ENCODE measurements at places on chromosomes 5 and 9.

DNA sequence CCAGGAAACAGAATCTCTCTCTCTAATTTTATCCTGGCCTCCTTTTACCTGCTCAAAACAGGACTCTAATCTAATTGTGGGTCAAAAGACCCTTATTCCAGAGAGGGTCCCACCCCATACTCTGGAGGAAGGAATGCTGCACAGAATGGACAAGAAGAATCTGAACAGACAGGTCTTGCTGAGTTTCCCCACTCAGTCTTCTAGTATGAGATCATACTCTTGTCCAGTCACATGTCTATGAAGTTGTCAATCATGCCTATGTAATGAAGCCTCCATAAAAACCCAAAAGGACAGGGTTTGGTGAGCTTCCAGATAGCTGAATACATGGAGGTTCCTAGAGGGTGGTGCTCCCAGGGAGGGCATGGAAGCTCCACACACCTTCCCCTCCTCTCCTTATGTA, 123.9 kb upstream of the FER start:
- H3K27me3 ChIP-seq: no peaks in the 10 kb centered on the region
- H3K4me1 ChIP-seq: no peaks in the 10 kb centered on the region
- H3K4me3 ChIP-seq: no peak overlapping the region
- no peak for DNase-seq

GRCh38 chr9:1100945-1101344, 50.8 kb downstream of the DMRT2 start:
- H3K4me3 ChIP-seq: no peak overlapping the region
- no peaks in the 10 kb centered on the region for H3K36me3 ChIP-seq
- no peak overlapping the region for H3K27ac ChIP-seq
- no peak for DNase-seq

- DNase-seq: no peak
- no peaks in the 10 kb centered on the region for H3K27me3 ChIP-seq
- no peak overlapping the region for H3K4me3 ChIP-seq
- H3K4me1 ChIP-seq: peaks cover 8% of the 10 kb centered on the region
- no peaks in the 10 kb centered on the region for H3K36me3 ChIP-seq
Observed at GRCh38 chr5:69084195-69084594, 9.6 kb upstream of the SLC30A5 start.

GRCh38 chr9:127089631-127090081, 32.8 kb downstream of the ANGPTL2 start:
- no peak overlapping the region for H3K4me3 ChIP-seq
- H3K27ac ChIP-seq: no peak overlapping the region
- DNase-seq: no peak
- H3K36me3 ChIP-seq: no peaks in the 10 kb centered on the region

- peak overlapping the region; percentile 95 for H3K27ac ChIP-seq
- H3K36me3 ChIP-seq: peaks cover 22% of the 10 kb centered on the region
- no peaks in the 10 kb centered on the region for H3K27me3 ChIP-seq
- peak; percentile 90 for DNase-seq
- H3K4me1 ChIP-seq: peaks cover 48% of the 10 kb centered on the region
- peak overlapping the region; percentile 43 for H3K4me3 ChIP-seq
Observed at GRCh38 chr9:37302277-37302676, 120.2 kb upstream of the GRHPR start.

DNA sequence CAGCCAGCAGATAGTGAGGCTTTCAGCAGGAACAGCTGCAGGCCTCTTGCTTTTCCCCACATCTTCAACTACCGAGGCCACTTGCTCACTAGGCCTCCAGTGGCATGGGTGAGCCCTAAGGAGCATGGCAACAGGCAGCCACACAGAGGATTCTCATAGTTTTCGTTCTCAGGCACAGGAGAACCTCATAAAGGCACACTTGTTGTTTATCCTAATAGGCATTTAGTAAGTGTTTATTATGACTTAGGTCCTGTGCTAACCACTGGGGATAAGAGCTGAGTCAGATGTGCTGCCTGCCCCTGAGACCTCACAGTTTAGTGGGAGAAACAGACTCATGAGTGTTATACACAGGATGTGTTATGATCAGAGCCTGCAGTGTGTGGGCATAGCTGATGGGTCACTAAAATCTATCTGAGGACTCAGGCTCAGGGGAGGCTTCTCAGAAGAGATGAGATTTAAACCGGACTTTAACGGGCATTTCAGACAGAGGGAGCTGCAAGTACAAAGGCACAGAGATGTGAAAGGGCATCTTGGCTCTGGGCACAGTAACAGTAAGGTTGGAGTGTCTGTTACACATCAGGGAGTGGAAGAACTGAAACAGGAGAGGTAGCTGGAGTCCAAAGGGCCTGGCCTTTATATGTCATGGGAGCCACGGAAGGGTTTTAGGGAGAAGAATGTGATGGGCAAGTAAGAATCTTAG, 21.0 kb upstream of the HEMGN start:
- no peaks in the 10 kb centered on the region for H3K27me3 ChIP-seq
- H3K36me3 ChIP-seq: no peaks in the 10 kb centered on the region
- no peaks in the 10 kb centered on the region for H3K4me1 ChIP-seq
- no peak for DNase-seq

- no peaks in the 10 kb centered on the region for H3K36me3 ChIP-seq
- H3K27ac ChIP-seq: no peak overlapping the region
- no peaks in the 10 kb centered on the region for H3K4me1 ChIP-seq
- no peak overlapping the region for H3K4me3 ChIP-seq
Observed at GRCh38 chr5:38410304-38410990, 146.0 kb downstream of the LIFR start.

DNA sequence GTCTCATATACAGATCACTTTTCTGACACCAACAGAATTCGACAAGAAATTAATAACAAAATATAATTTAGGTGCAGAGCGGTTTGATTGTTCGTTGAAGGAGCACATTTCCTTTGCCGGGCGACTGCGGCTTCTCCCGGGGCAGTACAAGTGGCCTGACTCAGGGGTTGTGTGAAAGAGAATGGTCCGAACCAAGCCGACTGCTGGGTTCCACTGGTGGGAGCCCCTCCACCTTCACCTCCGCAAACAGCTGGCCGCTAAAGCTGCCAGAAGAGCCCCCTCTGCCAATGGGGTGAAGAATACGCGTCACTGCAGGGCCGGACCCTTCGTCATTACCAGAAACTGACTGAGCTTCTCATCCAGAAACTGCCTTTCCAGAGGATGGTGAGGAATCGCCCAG, 156.0 kb upstream of the IFNE start:
- DNase-seq: no peak
- no peak overlapping the region for H3K4me3 ChIP-seq
- H3K27me3 ChIP-seq: no peaks in the 10 kb centered on the region
- H3K4me1 ChIP-seq: no peaks in the 10 kb centered on the region
- H3K36me3 ChIP-seq: no peaks in the 10 kb centered on the region

DNA sequence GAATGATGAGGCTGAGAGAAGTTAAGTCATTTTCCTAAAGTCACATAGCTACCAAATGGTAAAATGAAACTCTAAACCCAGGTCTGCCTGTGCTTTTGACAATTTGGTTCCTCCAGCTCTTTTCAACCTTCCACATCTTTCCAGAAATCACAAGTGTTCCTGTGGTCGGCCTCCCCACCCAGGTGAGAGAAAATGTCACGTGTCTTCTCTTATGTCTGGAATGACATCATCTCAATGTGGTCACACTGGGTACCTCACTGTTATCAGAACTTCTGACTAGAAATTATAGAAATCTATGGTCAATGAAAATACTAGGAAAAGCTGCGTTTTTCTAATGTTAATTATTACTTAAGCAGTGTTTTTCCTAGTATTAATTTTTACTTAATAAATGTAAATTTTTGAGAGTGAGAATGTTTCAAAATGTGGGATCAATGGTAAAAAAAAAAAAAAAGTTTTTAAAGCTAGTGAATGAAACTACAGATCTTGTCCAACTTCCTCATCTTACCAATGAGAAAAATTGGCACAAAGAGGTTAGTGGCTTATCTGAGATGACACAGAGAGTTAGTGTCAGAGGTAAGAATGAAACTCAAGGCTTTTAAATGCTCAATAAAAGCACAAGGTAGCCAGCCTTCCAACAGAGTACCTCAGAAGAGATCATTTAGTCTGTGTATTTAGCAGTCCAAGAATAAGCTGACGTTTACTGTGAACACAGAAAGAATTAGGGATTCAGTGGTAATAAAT, 228.7 kb upstream of the NR4A3 start:
- H3K4me3 ChIP-seq: no peak overlapping the region
- H3K4me1 ChIP-seq: peaks cover 13% of the 10 kb centered on the region
- H3K27me3 ChIP-seq: no peaks in the 10 kb centered on the region
- DNase-seq: no peak
- H3K27ac ChIP-seq: peak overlapping the region; percentile 30

- no peak overlapping the region for H3K27ac ChIP-seq
- no peak for DNase-seq
- H3K4me3 ChIP-seq: no peak overlapping the region
- no peaks in the 10 kb centered on the region for H3K27me3 ChIP-seq
- no peaks in the 10 kb centered on the region for H3K36me3 ChIP-seq
Observed at GRCh38 chr5:2030131-2030530, 147.4 kb upstream of the IRX4 start.

DNA sequence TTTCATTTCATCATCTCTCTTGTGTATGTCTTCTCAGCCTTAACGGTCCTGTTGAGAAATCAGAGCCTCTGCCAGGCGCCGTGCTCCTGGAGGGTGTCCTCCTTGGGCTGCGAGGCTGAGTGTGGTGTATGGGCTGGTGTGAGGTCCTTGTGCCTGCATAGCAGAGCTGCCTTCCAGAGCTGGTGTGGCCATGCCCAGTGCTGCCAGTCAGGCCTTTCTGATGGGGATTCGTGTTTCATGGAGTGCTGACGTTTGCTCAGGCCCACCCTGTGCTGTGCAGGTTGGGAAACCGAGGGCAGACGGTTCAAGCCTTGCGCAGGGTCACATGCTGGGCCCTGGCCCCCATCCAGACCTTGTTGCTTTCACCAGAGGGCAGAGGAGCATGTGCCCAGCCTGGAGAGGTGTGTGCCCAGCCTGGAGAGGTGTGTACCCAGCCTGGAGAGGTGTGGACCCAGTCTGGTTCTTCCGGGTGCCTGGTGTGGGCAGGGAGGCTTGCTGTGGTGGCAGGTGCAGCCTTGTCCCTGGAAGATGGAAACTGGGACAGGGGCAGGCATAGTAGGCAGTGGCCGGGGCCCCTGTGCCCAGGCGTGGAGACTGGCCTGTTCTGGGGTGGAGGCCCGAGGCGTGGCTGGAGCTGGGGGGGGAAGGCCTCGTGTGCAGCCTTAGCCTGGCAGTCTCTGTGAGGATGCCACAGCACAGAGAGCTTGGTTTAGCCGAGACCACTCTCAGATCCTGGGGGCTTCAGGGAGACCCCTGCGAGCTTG, 84.0 kb downstream of the RXRA start:
- peaks cover 7% of the 10 kb centered on the region for H3K36me3 ChIP-seq
- H3K4me3 ChIP-seq: no peak overlapping the region
- peaks cover 28% of the 10 kb centered on the region for H3K4me1 ChIP-seq

- H3K27ac ChIP-seq: no peak overlapping the region
- DNase-seq: no peak
- H3K4me1 ChIP-seq: no peaks in the 10 kb centered on the region
- H3K36me3 ChIP-seq: no peaks in the 10 kb centered on the region
- H3K4me3 ChIP-seq: no peak overlapping the region
Observed at GRCh38 chr9:13063880-13064459, 215.5 kb downstream of the MPDZ start.

DNA sequence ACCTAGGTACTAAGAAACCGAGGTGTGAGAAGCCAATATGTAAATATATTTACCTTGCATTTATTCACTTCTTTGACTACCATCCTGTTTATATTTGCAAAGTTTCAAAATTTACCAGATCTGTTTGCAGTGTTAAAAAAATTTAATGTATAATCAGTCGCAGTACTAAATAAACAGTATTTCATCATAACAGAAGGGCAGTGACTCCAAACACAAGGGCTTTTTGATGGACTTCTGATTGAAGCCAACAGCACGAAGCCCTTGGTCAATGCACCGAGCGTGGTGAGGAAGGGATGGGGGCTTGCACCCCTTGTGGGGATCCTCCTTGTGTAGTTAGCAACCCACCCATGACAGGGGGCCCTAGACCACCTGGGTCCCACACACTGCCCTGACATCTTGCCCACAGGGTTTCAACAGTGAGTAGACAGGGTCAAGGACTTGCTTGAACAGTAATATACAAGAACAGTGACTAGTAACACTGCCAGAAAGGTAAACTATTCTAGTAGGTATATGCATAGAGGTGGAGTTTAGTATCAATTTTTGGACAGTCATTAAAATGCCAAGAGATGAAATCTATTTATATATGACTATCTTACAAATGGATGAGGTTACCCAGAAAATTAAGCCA, 52.6 kb upstream of the TBC1D9B start:
- DNase-seq: no peak
- H3K36me3 ChIP-seq: no peaks in the 10 kb centered on the region
- no peaks in the 10 kb centered on the region for H3K4me1 ChIP-seq
- no peak overlapping the region for H3K27ac ChIP-seq
- H3K4me3 ChIP-seq: no peak overlapping the region

DNA sequence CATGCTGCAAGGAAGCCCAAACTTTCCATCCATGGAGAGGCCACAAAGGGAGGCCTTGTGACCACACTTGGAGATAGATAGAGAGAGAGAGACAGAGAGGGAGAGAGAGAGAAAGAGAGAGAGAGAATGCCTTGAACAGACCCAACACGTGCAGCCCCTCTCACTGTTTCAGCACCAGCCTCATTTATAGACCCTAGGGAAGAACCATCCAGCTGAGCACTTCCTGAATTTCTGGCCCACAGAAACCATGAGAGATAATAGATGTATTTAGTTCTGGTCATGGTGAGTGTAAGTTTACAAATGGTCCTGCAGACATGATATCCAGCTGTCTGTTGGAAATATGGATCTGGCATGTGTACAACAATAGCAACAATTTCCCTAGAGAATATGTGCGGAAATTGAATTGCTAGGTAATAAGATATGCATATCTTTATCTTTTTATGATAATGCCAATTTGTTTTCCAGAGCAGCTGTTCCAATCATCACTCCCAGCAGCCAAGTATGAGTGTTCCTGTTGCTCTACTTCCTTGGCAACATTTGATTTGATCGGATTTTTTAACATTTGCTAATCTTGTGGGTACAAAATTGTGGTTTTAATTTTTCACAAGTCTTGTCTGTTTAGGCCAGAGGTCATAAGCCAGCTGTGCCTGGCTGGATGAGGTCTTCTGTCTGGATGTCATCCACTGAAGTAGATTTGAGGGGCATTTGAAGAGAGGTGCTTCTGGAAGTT, 217.3 kb upstream of the IL12B start:
- no peak overlapping the region for H3K4me3 ChIP-seq
- no peaks in the 10 kb centered on the region for H3K4me1 ChIP-seq
- H3K27ac ChIP-seq: no peak overlapping the region
- no peaks in the 10 kb centered on the region for H3K36me3 ChIP-seq
- DNase-seq: no peak

DNA sequence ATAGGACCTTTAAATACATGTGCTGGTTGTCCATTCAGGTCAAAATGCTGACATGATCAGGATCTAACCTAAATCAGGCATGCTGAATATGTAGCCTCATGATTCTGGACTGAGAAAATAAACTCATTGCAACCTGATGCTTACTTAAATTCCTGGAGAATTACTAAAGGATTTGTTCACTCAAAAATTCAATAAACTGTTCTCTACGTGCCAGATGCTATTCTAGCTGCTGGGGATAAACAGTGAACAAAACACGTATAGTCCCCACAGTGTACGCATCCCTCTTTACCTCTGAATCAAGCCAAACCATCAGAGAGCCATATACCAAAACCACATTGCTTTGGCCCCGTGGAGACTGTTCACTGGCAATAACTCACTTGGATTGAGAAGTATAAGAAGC, 6.1 kb downstream of the SCAI start:
- H3K4me1 ChIP-seq: no peaks in the 10 kb centered on the region
- no peaks in the 10 kb centered on the region for H3K36me3 ChIP-seq
- H3K4me3 ChIP-seq: no peak overlapping the region
- H3K27ac ChIP-seq: no peak overlapping the region
- no peaks in the 10 kb centered on the region for H3K27me3 ChIP-seq
